ENCODE measurements at places on chromosomes 1 and 21.
A peak's percentile ranks its signal among the peaks of the same experiment; 100 is the strongest.

DNA sequence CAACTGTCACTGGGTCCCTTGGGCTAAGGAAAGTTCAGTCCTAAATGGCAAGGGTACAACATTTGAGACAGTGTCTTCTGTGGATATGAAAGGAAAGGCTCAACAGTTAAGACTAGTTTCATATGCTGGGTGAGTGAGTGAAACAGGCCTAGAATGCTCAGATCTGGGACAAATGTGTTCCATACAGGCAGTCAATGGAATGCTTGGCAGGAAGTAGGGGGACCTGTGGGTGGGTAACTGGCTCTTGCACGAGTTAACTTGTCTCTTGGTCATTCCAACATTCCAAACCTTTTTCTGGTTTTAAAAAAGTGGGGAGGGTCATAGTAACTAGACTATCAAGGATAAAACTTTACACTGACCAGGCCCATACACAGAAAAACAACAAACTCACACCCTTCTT lies 17.8 kb upstream of the ADAM30 start:
- DNase-seq, result no peak

- no peak for DNase-seq
Observed at GRCh38 chr1:199811163-199811562, 216.3 kb upstream of the NR5A2 start.

DNA sequence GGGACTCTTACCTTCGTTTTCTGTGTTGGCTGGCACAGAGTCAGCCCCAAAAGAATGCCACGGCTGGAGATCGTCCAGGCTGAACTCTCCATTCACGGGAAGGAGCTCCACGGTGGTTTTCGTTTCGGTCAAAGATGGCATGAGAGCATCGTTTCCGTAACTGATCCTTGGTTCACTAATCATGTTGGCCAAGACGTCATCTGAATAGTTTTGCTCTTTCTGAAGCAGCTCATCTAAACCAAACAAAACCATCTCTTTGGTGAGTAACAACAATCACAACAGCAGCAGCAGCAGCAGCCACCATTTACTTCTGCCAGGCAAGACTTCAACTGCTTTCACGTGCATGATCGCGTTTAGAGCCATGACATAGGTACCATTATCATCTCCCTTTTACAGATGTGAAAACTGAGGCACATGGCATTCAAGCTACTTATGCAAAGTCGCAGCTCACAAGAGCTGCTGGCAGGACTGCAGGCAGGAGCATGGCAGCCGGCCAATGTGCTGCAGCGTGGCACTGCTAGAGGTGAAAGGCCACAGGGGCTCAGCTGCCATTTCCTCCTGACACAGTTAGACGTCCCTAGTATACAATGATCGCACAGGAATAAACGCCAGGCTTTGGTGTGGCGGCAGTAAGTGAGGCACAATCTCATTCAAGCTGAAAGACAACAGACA lies 177.1 kb downstream of the GABPA start:
- DNase-seq, result peak; percentile 38

DNA sequence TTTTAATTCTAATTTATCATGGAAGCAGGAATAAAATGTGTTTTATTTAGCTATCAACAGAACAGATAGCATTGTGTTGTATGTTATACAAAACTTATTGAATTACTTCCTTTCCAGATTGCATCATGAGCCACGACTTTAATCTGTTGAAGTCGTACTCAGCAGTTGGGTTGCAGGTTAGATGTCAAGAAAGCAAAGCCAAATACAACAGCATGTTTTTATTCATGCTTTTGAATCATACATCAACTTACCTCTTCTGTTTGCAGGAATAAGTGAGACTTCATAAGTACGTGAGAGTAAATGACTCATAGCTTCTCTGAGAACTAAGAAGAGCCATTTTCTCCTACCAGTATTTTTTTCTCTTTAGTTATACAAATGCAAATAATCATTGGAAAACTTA lies 110.8 kb upstream of the ADGRL4 start:
- DNase-seq, result no peak

GRCh38 chr1:155978325-155978972 lies at the start of gene ARHGEF2:
Gene ARHGEF2 (minus strand): TSS chr1:155978547. CDS start chr1:155978427, 120 bp downstream.
- peak; percentile 81 for DNase-seq

DNA sequence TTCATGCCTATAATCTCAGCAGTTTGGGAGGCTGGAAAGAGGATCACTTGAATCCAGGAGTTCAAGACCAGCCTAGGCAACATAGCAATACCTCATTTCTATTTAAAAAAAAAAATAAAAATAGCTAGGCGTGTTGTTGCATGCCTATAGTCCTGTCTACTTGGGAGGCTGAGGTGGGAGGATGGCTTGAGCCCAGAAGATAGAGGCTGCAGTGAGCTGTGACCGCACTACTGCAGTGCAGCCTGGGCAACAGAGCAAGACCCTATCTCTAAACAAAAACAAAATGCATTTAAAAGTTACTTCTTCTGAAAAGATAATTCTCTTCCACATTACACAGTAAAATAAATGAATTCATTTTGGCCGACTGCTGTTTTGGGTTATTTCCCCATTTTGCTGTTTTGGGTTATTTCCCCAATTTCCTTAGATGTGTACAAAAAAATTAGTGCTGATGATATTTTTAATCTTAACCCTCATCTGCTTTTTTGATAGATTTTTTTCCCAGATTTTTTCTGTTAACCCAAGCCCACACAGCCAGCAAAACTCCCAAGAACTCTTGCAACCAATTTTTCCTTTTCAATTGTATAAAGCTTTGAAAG lies 23.0 kb upstream of the SAMSN1 start:
- no peak for DNase-seq

- DNase-seq, result no peak
Observed at GRCh38 chr1:64686828-64687724, 57.8 kb upstream of the RAVER2 start.

- DNase-seq, result no peak
Observed at GRCh38 chr1:25223471-25223870, 8.8 kb downstream of the SYF2 start.

GRCh38 chr1:225454733-225455132 lies 26.9 kb upstream of the LBR start:
- DNase-seq, result peak; percentile 31

DNA sequence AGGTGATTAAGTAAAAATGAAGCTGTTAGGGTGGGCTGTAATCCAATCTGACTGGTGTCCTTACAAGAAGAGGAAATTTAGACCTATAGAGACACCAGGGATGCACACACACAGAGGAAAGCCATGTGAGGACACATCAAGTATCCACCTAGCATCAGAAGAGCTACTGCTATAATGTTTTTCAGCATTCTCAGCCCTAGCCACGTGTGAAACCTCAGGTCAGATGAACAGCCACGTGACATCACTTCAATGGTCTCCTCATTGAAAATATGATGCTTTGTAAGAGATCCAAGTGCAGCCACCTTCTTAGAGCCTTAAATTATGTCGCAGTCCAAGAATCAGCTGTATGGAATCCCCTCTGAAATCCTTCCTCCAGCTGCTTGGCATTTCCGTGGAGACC lies 65.1 kb downstream of the C1orf87 start:
- DNase-seq, result no peak

DNA sequence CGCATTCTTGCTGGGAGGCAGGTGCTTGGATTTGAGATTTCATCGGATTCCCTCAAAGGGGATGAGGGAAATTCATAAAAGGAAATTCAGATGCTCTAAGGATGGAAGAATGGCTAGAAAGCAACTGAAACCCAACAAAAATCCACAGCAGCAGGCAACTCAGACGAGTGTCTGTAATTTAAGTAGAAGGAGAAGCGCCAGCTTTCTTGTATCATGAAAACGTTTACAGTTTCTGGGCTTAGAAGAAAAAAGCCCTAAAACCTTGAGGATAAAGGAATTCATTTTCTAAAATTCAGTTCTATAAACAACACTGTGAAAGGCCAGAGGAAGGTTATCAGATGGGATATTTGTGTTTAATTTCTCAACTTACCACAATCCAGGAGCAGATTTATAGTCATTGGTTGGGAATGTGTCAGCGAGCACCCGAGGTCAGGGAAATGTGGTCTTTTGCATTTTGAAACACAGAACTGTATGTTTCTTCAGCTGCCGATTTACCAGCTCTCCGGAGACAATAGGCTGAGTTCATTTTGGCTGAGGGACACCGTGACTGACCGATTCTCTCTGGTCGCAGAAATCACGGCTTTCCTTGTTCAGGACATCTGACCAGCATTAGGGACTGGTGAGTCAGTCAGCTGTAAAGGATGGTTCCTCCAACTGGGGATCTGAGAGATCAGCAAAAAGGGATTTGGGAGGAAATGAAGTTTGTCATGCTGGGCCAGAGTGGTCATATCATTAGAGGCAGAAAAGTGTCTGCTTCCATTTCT lies 111.6 kb upstream of the ERRFI1 start:
- no peak for DNase-seq

GRCh38 chr21:46005481-46005881 lies 23.9 kb downstream of the COL6A1 start:
- DNase-seq, result no peak

Data from head of caudate nucleus (tissue), 42 donors.